ENCODE measurements at places on chromosomes 3 and 15. TPM values are rescaled to one million over a fixed set of nuclear protein-coding genes. Genes with fewer than 3 reads are reported as not detected.

DNA sequence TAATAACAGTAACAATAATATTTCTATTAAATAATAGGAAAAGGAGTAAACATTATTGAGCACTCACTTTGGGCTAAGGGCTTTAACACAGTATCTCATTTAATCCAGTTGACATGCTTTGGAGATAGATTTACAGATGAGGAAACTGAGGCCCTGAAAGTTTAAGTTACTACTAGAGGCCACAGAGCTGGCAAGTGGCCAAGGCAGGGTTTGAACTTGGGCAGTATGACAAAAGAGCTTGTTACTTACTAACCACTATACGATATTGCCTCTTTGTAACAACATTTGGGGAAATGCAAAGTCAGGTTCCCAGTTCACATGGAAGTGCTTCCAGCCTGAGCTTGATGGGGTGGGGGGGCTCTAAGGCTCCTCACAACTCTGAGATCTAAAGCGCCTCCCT is 149.1 kb upstream of the LMCD1 start:
- H3K4me1 ChIP-seq = no peaks in the 10 kb centered on the region
- no peaks in the 10 kb centered on the region for H3K36me3 ChIP-seq
- no peak for DNase-seq
- no peak overlapping the region for H3K4me3 ChIP-seq

GRCh38 chr3:107798381-107798780 is 275.6 kb downstream of the BBX start:
- DNase-seq = no peak
- no peaks in the 10 kb centered on the region for H3K4me1 ChIP-seq
- H3K27me3 ChIP-seq = no peaks in the 10 kb centered on the region
- H3K4me3 ChIP-seq = no peak overlapping the region
- peaks cover 26% of the 10 kb centered on the region for H3K36me3 ChIP-seq

FBXO40 gene
- total RNA-seq = 0.06 TPM

- DNase-seq = no peak
- H3K36me3 ChIP-seq = no peaks in the 10 kb centered on the region
- no peaks in the 10 kb centered on the region for H3K27me3 ChIP-seq
- 0 out of 2 replicates have a peak, but pooled peaks cover 2% of the 10 kb centered on the region for H3K4me1 ChIP-seq
- H3K4me3 ChIP-seq = no peak overlapping the region
- H3K27ac ChIP-seq = no peak overlapping the region
Observed at GRCh38 chr3:69200384-69201068, 78.1 kb upstream of the LMOD3 start.

DNA sequence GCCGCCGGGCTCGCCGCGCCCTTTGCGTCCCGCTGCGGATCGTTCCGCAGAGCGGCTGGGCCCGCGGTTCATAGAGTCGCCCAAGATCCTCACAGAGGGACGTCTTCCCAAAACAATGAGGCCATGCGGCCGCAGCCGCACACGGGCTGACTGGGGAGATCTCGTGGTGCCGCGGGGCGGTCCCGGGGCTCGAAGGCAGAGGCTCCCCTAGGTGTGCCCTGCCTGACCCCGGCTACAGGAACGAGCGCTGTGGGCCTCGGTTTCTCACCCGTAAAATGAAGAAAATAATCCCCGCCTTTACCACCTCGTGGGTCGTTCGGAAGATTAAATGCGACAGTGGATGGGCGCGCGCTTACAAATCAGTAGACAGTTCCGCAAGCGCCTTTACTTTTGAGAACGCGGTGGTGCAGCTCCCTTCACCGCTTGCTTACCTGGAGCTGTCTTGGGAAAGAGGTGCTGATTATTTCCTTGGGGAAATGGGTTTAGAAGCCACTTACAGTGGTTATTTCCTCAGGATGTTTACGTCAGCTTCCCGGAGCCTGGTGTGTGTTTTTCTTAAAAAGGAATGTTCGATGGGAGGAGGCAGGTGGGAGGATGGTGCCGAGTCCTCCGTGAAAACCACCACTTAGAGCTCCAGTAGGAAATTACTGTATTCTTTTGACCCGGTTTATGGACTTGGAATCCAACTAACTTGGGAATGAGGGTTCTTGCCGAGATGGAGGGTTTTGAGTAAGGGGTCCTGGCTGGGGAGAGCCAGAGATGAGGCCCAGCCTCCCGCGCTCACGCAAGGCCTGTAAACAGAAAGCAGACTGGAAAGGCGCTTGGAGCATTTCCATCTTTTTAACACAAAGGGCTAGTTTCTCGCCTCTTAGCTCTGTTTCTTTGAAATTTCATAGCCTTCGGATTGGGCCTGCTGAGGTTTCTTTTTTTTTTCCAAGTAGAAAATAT is 1.9 kb upstream of the MEX3B start:
- H3K4me3 ChIP-seq = peak overlapping the region; percentile 55
- peaks cover 6% of the 10 kb centered on the region for H3K4me1 ChIP-seq
- DNase-seq = no peak
- no peaks in the 10 kb centered on the region for H3K36me3 ChIP-seq

- no peak for DNase-seq
- no peak overlapping the region for H3K27ac ChIP-seq
- H3K36me3 ChIP-seq = no peaks in the 10 kb centered on the region
- no peaks in the 10 kb centered on the region for H3K27me3 ChIP-seq
Observed at GRCh38 chr3:112512320-112512719, 13.0 kb upstream of the BTLA start.

- no peak for DNase-seq
- H3K27ac ChIP-seq = no peak overlapping the region
- H3K4me3 ChIP-seq = peak overlapping the region; percentile 90
- no peaks in the 10 kb centered on the region for H3K36me3 ChIP-seq
- H3K27me3 ChIP-seq = no peaks in the 10 kb centered on the region
Observed at GRCh38 chr15:51828621-51829375, 655 bp upstream of the TMOD3 start.

AMOTL2 gene
- 60.3 TPM for total RNA-seq

DNA sequence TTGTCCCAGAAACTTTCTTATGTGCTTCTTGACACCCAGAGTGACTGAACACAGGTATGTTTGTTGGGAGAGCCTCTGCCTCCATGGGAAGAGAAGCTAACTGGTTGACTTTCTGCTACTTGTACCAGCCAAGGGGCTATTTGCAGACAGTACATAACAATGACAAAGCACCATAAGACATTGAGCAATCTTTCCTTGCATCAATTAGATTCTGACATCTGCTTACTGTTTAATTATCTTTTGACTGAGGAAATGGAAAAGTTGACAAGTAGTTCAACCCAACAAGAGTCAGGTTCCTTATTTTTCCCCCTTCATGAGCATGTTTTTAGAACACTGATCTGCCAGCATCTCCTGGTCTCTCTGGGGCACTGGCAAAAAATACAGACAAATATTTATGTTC is 157.7 kb downstream of the RPLP1 start:
- H3K27ac ChIP-seq = no peak overlapping the region
- no peak for DNase-seq
- H3K4me3 ChIP-seq = no peak overlapping the region
- no peaks in the 10 kb centered on the region for H3K4me1 ChIP-seq
- H3K27me3 ChIP-seq = no peaks in the 10 kb centered on the region

GRCh38 chr3:112456147-112456546 is 43.1 kb downstream of the BTLA start:
- no peak overlapping the region for H3K27ac ChIP-seq
- H3K27me3 ChIP-seq = no peaks in the 10 kb centered on the region
- no peaks in the 10 kb centered on the region for H3K36me3 ChIP-seq
- H3K4me1 ChIP-seq = no peaks in the 10 kb centered on the region
- no peak overlapping the region for H3K4me3 ChIP-seq

DNA sequence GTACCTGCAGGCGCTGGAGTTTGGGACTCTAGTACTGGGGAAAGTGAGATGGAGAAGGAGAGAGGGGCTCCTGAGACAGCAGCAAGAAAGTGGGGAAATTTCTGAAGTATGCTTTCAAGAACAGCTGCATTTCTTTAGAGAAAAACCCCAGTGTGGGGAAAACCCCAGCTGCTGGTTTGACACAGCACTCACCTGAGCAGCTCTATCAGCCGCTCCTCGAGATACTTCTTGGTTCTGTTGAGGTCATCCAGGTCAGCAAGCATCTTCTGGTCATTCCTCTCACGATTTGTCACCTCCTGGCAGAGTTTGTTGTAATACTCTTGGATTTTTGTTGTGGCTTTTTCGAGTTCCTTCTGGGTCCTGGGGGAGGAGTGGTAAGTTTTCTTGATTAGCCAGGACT is 18.8 kb downstream of the CXCR6 start:
- peaks cover 73% of the 10 kb centered on the region for H3K36me3 ChIP-seq
- DNase-seq = no peak
- H3K4me3 ChIP-seq = no peak overlapping the region
- no peak overlapping the region for H3K27ac ChIP-seq

ACKR2 gene
- total RNA-seq = 0.09 TPM
